Effector memory CD8-positive, alpha-beta T cell (primary cell): ENCODE measurements at places on chromosomes 4 and X.

DNA sequence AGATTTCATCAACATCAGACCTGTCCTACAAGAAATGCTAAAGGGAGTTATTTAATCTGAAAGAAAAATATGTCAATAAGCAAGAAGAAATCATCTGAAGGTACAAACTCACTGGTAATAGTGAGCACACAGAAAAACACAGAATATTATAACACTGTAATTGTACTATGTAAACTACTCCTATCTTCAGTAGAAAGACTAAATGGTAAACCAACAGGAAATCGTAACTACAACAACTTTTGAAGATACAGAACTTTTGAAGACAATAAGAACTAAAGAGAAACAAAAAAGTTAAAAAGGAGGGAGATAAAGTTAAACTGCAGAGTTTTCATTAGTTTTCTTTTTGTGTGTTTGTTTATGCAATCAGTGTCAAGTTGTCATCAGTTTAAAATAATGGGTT is 12.4 kb downstream of the MED14 start:
- DNase-seq: no peak

DNA sequence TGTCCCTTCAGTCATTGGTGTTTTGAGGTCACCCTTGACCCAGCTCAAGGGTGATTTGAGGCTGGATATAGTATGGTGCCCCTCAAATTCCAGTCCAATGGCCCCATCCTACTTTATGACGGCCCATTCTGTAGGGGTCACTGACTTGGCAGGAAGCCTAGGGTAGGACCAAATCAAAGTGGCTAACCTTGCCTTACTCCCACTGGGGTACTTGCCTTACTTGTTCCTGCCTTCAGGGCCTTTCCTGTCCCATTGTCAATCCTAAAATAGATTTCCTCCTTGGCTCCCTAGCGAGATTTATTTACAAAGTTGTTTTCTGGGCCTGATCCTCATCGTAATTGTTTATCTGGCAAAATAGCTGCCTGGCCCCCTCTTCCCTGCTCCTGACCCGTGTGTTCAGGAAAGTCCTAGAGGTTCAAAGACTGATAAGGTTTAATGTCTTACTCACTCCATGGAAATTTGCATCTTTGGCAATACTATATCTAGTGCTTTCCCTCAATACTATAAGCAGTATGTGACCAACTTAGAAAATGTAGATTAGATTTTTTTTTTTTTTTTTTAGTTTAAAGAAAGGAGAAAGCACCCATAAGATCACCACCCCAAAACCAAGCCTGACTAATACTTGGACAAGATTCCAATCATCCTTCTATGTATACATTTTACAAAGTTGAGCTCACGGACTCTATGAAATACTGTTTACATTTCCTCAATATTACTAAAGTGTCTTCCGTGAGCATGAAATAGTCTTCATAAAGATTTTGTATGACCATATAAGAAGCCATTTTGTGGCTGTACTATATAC is 44.8 kb downstream of the MSN start:
- no peak for DNase-seq

DNA sequence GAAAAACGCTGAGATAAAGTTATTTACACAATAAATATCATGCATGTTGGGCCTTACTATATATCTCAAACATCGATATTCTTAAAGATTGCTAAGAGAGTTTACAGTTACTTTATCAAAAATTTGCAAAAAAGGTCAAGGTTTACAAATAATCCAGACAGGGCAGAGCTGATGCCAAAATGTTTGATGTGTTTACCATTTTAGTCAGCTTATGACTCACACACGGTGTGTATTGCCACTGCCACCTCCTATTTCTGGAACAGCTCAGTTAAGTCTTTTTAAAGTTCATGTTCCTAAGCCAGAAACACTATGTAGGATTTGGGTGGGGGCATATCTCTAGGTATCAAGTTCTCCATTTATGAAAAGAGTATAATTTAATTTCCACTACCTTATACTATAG is 580.6 kb downstream of the INPP4B start:
- DNase-seq: no peak

DNA sequence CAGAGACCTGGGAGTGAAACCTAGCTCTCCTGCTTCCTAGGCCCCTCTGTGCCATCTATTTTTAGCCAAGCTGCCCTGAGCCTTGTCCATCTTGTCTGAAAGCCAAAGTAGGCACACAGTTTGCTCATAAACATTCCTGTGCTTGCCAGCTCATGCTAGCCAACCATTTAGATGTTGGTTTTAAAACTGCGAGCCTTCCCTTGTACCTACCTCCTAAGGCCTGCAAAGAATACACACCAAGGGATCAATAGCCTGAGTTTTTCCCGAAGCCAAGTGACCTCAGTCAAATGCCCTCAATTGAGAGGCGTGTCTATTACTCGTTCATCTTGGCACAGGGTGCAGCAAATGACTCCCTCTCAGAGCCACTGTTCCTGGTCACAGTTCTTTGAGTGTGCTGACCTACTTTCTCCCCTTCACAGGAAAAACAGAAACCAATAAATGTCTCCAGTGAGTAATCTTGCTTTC is 48.5 kb downstream of the ZCCHC12 start:
- no peak for DNase-seq
